ENCODE measurements at places on chromosomes 2 and 18.

GRCh38 chr2:79578952-79579351, 66.1 kb downstream of the CTNNA2 start:
- no peak for DNase-seq

DNA sequence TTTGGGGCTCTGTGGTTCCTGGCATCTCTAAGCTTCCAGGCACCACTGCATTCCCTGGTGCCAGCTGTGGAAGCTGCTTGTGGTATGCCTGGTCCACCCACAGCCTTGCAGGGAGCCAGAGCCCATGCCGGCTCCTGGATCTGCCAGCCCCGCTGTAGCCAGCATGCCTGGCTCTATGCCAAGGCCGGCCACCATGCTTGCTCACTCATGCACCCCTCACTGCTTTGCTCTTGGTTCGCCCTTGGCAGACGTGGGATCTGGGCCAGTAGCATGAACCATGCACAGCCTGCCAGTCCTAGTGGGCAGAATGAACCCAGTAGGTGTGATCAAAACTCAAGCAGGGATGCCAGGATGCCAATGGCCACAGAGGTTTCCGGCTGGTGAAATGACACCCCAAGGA, 634.2 kb upstream of the TMEFF2 start:
- no peak for DNase-seq

GRCh38 chr2:197777823-197778407, 7.2 kb downstream of the BOLL start:
- DNase-seq: peak; percentile 59

- DNase-seq: peak; percentile 91
Observed at GRCh38 chr18:76619261-76619620, 124.2 kb upstream of the ZNF516 start.

DNA sequence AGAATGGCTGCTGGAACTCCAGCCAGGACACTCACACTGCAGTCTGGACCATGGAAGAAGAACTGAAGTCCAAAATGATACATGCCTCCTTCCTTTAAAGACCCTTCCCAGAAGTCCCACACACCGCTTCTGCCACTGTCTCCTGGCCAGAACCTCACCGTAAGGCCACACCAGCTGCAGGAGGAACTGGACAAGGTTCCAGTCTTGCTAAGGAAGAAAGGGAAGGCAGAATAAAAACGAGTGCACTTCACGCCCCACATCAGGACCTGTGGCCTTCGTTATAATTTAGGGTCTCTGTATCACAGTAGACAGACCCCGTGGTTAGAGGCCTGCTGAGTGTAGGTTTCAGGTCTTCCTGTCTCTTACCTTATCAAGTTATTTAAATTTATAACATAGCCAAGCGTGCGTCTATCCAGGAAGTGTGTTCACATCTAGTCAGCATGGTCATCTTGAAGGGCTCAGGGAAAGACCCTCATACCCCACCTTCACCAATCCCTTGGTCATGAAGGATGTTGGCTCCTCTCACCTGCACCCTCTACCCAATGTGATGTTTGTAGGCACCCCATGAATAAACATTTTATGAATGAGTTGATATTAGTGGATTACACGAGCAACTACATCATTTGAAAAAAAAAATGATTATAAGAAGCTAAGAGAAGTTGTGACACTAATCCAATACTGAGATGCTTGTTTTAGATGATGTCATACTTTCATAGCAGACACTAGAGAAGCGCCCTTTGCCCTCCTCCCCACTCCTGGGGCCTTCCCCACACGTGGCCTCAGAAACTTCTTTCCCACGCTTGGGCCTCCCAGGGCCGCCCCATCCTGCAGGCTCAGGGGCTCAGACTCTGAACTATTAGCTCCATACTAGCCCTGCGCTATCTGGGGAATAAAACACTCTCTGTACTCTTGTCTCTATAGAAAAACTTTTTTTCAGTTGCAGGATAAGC, 157.6 kb downstream of the FAM210A start:
- peak; percentile 27 for DNase-seq

GRCh38 chr2:185663811-185664210, 74.8 kb upstream of the FSIP2 start:
- no peak for DNase-seq

- DNase-seq: no peak
Observed at GRCh38 chr2:96539215-96539920, 2.8 kb downstream of the ARID5A start.

DNA sequence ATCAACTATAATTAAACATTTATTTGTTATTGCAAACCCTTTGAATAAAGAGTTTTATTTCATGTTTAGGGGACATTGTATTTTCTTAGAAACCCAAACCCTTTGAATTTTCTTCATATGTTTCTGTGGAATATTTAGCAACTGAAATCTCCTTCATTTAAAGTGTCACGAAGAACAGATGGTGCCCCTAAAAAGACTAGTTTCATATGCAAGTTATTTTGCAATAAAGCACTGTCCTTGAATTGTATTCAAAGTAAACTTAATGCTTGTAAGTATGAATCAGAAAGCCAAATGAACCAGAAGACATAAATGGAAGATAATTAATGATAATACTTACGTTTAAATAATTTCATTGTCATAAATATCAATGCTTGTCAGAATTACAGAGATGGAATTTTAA, 151.9 kb upstream of the CWC22 start:
- no peak for DNase-seq

- DNase-seq: peak; percentile 97
Observed at GRCh38 chr2:215664847-215665525, 229.1 kb upstream of the FN1 start.

GRCh38 chr2:61784643-61785042, 69.2 kb downstream of the FAM161A start:
- DNase-seq: no peak

- peak; percentile 38 for DNase-seq
Observed at GRCh38 chr2:223081789-223082188, 29.8 kb downstream of the KCNE4 start.

DNA sequence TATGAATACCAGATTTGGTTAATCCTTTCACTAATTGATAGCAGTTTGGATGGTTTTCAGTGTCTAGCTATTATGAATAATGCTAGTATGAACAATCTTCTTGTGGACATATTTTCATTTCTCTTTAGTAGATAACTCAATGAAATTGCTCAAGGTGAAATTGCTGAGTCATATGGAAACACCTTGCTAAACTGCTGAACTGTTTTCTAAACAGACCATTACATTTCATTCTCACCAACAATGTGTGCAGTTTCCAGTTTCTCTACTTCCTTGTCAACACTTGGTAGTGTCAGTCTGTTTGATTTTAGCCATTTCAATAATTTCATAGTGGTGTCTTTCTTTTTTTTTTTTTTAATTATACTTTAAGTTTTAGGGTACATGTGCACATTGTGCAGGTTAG, 250.0 kb downstream of the HRH4 start:
- no peak for DNase-seq

DNA sequence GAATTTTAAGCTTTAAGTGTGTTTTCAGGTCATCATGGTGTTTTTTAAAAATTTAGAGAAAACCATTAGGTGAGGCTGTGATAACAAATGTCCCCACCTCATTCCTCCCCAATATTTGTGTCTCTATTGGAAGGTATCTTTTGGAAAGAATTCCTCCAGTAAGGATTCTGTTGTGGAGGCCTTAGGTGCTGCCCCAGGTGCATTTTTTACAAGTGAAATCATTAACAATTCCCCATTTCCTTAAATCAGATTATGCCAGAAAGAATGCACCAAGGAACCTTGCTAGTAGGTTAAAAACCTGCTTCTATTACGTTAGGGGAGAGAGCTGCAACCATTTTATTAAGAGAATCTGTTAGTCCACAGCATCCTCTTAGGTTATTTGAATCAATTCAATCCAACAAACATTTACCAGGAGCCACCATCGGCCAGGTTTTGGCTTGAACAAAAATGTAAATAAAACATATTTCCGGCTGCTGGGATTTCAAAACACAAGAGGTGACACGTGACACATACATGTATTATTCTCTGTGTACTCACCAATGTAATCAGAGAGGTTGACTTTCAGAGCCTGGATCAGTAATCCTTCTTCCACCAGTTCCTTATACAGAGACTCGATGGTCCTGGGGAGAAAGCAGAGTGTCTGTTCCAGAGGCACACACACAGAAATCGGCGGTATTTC, 112.5 kb upstream of the ASB18 start:
- no peak for DNase-seq

DNA sequence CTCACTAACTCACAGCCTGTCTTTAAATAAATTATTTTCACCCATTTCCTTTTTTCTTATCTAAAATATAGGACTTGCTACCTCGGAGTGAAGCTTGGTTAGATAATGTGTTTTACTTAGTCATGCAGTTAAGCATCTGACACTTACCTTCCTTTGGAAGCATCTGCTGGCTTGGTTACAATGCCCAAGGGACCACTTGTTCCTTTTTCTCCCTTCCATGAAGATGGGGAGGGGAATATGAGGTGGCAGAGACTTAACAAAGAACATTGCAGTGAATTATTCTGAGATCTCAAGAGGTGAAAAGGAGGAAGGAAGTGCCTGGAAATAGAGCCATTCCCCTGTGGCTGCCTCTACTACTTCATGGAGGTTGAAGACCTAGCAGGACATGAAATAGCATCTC, 145.4 kb upstream of the FOSL2 start:
- peak; percentile 63 for DNase-seq

DNA sequence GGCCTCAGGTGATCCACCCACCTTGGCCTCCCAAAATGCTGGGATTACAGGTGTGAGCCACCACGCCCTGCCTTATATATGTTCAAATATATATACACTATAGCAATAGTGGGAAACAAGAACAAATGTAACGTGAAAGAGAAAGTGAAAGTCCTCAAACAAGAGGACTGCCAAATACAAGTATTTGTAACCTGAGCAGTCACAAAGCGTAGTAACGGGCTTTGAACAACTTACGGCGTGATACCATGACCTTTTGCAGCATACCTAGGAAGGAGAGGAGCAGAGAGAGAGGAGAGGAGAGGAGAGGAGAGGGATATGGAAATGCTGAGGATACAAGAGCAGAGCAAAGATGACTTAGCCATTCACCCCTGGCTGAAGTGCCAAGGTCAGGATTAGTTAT, 113.8 kb upstream of the RGPD4 start:
- DNase-seq: no peak

GRCh38 chr2:152335016-152335725, at the start of gene FMNL2:
TSS of gene FMNL2 (plus strand) at chr2:152335174.
- DNase-seq: peak; percentile 62

GRCh38 chr2:64404002-64404731, 49.8 kb upstream of the LGALSL start:
- DNase-seq: peak; percentile 88

DNA sequence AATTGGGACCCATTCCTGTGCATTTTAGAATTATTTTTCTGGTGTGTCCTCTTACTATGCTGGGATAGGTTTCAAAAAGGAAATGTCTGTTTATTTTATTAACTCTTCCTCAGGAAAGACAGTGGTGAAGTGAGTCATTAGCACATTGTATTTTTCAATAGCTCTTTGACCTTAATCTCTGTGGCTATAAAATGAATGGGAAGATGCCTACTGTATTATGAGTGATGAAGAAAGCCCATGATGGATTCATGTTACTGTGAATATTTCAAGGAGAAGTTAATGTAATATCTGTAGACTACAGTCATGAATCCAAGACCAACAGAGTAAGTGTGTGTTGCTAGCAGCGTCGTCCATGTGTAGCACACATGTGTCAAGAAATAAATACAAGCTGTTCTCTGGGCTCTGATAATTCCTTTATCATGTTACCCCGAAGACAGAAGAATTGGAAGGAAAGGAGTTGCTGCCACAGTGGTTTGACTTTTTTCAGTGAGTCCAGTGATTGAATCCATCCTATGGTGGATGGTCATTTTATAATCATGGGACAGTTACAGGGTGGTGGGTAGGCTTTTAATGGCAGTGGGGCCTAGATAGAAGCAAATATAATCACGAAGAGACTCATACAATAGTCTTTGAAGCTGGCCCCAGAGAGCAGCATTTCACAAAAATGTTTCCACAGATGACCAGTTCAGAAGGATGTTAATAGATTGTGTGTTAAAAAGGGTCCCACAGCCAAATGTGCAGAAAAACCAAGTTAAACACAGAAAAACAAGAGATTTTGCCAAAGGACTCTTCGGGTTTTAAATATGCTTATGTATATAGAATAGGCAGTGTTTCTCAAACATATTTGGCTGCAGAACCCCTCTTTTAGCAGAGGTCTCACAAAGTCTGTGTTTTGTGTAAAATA, 239.7 kb upstream of the RASGRP3 start:
- DNase-seq: peak; percentile 88

DNA sequence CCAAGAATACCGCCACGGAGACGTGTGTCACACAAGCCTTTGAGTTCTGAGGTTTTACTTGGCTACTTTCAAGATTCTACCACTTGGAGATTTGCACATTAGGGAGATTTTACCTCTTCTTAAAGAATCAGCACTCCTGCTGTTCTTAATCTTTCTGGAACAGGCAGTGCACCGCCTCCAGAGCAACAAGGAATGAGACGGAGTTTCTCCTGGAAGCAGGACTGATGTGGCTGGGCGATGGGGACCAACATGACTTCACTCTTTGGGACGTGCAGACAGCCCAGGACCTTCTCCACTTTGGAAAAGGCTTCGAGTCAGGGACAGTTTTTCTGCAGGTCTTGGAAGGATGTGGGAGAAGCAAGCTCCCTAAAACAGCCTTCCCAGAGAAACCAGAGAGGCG, 255.2 kb downstream of the HDAC4 start:
- no peak for DNase-seq

DNA sequence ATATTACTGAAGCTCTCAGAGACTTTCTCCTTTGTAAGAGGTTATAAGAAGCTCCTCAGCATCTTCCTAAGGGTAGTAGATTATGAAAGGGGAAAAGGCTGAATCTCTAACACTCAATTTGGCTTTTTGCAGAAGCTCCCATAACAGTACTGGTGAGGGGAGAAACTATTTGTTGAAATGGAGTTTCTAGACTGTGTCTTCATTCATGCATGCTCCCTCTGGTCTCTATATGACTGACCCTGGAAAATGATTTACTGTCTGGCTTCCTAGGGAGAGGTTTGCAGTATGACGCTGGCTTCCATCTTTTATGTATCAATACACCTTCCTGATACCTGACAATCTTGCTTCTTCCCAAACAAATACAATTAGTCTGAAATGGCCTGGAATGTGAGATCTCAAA, 63.9 kb downstream of the LDAH start:
- DNase-seq: no peak

GRCh38 chr2:241256168-241256545, 59.3 kb downstream of the HDLBP start:
- DNase-seq: no peak

- DNase-seq: no peak
Observed at GRCh38 chr2:189555232-189555631, 25.4 kb downstream of the SLC40A1 start.

- DNase-seq: no peak
Observed at GRCh38 chr2:234483568-234484251, 13.2 kb downstream of the ARL4C start.

- DNase-seq: no peak
Observed at GRCh38 chr18:22868831-22869230, 64.3 kb upstream of the RBBP8 start.

- DNase-seq: peak; percentile 33
Observed at GRCh38 chr2:206728277-206729199, 10.3 kb upstream of the DYTN start.

DNA sequence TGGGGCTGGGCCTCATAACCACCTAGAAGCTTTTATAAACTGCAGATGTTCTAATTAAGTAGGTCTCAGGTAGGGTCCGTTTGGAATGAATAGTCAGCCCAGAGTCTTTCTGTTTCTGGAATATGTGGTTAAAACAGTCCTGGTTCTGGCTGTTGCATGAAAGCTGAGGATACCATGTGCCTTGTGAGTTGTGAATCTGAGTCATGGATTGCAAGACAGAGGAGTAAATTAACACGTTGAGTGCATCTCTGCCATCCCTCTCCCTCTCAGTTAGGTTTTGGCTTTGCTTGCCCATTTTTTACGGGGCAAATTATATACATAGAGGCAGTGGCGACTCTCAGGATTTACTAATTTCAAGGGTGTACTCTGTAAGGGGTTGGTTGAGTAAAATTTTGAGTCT, 59.1 kb downstream of the NCK2 start:
- DNase-seq: no peak
